Stimulated activated CD8-positive, alpha-beta memory T cell treated with anti-CD3 and anti-CD28 coated beads, Interleukin-7, amount 100 ng/mL, for 1 hour (primary cell): ENCODE measurements at places on chromosomes 2 and 18.

DNA sequence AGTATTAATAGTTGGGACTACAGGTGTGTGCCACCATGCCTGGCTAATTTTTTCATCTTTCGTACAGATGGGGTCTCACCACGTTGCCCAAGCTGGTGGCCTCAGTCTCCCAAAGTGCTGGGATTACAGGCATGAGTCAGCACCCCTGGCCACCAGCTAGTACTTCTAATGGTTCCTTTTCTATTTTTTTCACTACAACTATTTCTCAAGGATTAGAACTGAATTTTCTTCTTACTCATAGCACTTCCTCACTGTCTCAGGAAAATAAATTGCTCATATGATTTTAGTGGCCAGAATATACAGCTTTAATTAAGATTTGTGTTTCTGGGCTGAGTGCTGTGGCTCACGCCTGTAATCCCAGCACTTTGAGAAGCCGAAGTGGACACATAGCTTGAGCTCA, 43.2 kb upstream of the SOS1 start:
- DNase-seq, result no peak

DNA sequence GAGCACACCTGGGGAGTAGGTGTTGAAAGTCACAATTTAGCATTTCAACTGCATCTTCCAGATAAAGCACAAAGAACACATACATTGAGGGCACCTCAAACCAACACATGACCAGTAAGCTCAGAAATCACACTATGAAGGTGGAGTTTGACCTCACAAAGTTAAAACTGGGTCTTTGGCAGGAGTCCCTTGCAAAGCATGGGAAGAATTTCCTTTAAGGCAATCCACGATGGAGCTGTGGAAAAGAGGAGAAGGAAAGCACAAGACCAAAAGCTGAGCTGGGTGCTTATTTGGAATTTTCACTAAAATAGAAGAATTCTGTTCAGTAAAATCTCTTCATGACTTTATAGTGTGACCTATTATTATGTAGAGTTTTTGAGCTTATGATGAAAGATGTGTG, 212.9 kb upstream of the APCDD1 start:
- DNase-seq, result no peak

- DNase-seq, result no peak
Observed at GRCh38 chr2:223523551-223524001, 78.6 kb downstream of the SCG2 start.

GRCh38 chr2:171279983-171280790, 119.5 kb upstream of the TLK1 start:
- DNase-seq, result no peak

DNA sequence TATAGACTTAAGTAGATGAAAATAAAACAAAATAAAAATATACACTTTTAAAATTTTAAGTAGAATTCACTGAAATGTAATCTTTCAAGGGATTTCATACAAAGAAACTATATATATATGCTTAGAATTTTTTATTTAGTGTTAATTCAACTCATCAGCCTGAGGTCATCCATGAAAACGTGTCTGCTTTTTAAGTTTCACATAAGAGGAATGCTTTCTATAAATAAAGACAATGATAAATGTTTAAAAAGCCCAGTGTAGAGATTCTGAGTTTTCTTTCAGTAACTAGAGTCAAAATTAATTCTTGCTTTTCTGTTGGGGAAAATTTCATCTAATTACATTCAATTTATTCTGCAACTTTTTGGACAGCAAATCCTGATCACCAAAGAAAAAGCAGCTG, 213.3 kb downstream of the MBD5 start:
- no peak for DNase-seq

GRCh38 chr2:71277536-71278103, 50.7 kb upstream of the PAIP2B start:
- DNase-seq, result no peak

GRCh38 chr2:160731415-160731814, 237.8 kb upstream of the RBMS1 start:
- no peak for DNase-seq

- no peak for DNase-seq
Observed at GRCh38 chr2:230408244-230408842, 7.7 kb upstream of the SP100 start.

DNA sequence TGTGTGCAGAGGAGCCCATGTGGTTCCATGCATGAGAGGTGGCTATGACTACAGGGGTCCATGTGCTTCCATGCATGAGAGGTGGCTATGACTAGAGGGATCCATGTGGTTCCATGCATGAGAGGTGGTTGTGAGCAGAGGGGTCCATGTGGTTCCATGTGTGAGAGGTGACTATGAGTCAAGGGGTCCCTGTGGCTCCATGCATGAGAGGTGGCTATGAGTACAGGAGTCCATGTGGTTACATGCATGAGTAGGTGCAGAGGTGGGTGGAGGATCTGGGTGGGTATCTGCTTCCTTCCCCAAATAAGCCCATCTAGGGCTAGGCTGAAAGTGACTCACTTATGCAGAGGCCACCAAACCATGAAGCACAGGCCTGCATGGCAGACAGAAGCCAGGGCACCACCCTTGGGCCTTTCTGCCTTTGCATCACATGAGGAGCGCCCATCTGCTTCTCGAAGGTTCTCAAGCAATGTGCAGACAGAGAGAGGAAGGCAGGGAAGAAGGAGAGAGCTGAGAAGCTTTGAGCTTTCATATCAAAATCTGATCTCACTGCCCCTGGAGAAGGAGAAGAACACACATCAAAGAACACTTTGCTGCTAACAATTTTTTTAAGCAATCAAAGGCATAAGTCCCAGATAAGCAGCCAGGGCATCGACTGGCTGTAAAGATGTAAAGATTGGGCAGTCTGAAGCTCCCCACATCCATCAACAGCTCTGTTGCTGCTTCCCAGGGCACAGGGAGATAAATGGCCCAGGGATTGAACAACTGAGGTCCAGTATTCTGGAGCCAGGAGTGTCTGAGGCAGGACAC, 137.6 kb downstream of the TNS1 start:
- no peak for DNase-seq

DNA sequence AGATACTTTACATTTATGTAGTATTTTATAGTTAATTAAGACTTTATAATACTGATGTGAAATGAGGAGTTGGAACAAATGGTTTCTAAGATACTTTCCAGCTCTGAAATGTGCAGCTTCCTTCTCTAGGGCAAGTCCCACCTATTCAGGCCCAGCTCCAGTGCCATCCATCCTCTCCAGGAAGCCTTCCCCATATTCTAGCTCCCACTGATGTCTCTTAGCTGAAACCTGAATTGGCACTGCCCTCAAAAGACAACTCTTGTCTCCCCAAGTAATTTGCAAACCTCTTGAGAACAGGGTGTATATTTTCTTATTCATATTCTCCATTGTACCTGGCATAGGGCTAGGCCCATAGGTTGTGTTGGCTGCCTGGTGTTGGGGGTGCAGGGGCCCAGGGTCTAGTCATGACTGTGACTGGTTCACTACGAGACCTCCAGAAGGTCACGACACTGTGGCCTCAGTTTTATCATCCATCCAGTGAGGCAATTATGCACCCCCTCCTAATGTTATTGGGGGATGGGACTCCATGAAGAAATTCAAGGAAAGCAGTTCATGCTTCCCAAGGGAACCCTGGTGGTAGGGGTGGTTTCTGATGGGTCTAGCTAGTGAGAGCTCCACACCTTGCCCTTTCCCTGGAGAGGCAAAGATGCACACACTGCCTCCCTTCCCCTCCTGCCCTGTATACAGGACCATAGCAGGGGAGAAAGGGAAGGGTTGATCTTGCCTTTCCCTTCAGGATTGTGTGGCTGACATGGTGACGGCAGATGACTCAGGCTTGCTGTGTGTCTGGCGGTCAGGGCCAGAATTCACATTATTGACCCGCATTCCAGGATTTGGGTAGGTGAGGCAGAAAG, 2.8 kb downstream of the WDR54 start:
- no peak for DNase-seq

- DNase-seq, result no peak
Observed at GRCh38 chr2:195587966-195588365, 69.1 kb upstream of the SLC39A10 start.

- no peak for DNase-seq
Observed at GRCh38 chr2:25250331-25251070, 82.1 kb upstream of the POMC start.

DNA sequence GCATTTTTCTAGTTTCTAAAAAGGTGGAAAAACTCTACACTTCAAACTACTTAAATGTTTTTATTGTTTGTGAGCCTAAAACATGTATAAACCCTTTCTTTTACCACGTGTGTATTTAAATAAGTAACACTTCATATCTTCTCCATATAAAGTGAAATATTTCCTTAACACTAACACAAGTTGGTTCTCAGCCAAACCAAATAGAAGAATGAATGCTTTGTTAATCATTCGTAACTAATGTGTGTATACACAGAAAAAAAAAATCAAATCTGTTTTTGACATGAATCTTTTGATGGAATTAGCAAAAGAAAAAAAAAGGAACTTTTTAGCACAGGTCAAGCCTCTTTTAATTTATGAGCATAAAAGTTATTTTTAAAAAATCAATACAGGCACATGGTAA, 89.3 kb downstream of the EHBP1 start:
- DNase-seq, result no peak

GRCh38 chr18:37540424-37541138, 25.0 kb downstream of the CELF4 start:
- no peak for DNase-seq

DNA sequence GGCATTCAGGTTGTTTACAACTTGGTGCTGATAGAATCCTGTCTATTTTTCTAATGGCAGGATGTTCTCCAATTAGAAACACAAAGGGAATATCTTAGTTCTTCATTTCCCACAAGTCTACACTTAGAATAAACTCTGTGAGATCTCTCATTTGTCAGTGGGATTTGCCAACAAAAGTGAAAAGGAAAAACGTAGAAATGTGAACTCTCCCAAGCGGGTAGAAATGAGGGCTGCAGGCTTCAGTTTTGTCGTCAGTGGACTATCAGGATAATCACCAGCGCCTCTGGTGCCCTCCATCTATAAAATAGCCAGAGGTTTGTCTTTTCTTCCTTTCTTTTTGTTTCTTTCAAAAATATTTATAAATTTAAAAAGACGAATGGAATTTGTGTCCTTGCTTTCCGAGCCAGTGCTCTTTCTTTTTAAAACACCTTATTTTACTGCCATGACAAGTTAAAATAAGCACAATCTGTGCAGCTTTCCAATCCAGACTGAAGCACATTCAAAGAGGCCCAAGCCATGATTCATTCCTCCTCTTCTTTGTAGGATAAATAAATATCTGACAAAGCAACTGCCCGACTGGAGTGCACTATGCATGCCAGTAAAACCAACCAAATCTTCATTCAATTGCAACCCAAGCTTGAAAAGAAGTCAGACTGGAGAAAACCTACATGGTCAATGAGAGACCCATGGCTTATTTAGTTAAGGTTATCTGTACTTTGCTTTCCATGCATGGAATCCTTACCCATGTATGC, 185.8 kb downstream of the ANKRD44 start:
- DNase-seq, result no peak

DNA sequence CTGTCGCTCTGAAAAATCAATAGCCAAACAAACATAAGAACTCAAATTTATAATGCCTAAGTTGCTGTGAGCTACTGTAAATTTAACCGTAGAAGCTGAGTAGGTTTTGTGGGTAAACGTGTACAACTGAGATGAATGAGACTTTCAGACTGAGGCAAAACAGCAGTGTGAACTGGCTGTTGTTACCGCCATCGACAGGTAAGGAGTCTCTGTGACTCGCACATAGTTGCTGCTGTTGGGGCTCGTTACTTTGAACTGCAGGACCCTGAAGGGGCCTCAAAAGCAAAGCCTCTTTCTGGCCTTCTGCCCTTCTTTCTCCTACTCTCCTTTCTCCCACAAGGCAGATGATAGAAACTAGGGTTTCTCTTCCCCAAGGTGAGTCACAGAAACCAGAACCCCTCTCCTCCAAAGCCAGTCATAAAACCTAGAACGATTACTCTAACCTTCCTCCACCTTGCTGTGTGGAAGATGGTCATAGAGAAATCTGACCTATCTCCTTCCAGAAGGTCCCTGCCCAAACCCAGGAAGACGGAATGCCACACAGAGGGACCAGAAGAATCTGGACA, 101.2 kb downstream of the DLGAP1 start:
- no peak for DNase-seq

- DNase-seq, result no peak
Observed at GRCh38 chr18:35387152-35387571, 10.0 kb upstream of the ZNF396 start.

GRCh38 chr2:42169874-42170521, 845 bp downstream of the EML4 start:
- DNase-seq, result no peak

DNA sequence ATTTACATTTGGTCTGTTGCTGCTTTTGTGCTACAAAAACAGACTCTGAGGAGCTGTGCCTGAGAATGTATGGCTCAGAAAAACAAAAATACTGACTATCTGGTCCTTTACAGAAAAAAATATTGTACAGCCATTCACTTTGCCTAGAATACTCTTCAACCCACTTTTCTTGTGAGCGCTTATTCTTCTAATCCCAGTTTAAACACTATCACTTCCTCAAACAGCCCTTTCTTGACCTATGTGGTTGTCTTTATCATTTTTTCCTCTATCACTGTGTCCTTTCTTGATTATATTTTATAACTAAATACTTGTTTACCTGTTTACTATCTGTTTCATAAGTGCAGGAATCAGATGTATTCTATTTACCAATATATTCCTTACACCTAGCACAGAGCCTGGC, 33.5 kb downstream of the CUL3 start:
- no peak for DNase-seq

GRCh38 chr2:10939058-10939457, 27.3 kb downstream of the KCNF1 start:
- no peak for DNase-seq

DNA sequence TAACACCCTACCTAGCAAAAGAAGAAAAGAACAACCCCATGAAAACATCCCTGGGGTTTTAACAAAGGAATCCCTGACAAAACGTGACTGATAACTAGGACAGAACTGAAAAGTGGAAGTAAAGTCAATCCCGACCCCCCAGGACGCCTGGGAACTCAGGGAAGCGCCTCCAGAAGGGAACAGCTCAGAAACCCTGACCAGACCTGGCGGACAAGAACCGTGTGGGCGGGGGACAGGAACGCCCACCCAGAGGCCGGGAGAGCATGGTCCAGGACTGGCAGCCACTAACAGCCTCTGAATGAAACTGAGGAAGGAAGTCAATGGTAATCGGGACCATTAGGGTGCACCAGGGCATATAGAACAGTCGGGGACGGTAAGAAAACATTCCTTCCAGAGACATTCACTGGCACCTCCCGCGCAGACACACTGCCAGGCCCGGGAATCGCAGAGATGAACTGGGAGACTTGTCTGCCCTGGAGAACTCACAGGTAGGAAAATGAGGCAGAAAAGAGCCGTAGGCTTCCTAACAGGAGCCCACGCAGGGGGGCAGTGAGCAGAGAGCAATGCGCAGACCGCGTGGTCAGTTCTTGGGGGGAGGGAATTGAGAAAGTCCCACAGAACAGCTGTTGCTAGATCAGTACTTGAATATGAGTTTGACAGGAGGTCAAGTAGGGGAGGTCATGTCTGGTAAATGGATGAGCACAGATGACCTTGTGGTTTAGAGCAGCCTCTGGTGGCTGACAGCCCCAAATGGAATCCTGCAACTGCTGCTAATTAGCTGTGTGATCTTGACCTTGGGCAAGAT, 1.3 kb upstream of the TBC1D8 start:
- no peak for DNase-seq

DNA sequence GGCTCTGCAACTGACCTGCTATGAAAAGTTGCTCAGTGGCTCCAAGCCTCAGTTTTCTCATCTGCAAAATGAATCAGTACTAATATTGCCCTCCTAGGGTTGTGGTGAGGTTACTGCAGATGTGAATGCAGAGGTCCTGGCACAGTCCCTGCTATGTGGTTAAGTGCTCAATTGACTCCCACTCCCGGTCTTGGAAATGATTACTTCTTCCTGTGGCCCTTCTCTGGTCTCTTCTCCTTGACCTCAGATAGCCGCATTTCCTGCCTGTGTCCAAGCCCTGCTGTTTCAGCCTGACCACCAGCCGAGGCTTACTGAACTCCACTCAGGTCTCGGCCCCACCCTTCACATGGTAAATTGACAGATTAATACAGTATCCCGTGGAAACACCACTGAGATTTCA, 26.3 kb downstream of the CNGA3 start:
- DNase-seq, result no peak
